ENCODE measurements at places on chromosomes 11 and 22. TPM values are rescaled to one million over a fixed set of nuclear protein-coding genes. Genes with fewer than 3 reads are reported as not detected.

TMPRSS13 gene
- total RNA-seq = 1.5 TPM

AGBL2 gene
- total RNA-seq = 2.7 TPM

OR52A1 gene
- not detected for total RNA-seq

GRCh38 chr11:110046775-110047380 lies 46.3 kb upstream of the ZC3H12C start:
- H3K27me3 ChIP-seq = no peaks in the 10 kb centered on the region
- H3K4me1 ChIP-seq = no peaks in the 10 kb centered on the region
- no peak overlapping the region for H3K4me3 ChIP-seq
- H3K27ac ChIP-seq = no peak overlapping the region
- H3K36me3 ChIP-seq = no peaks in the 10 kb centered on the region

- no peaks in the 10 kb centered on the region for H3K4me1 ChIP-seq
- no peak for DNase-seq
- no peak overlapping the region for H3K27ac ChIP-seq
- H3K4me3 ChIP-seq = no peak overlapping the region
- no peaks in the 10 kb centered on the region for H3K27me3 ChIP-seq
Observed at GRCh38 chr11:93718057-93718563, 23.2 kb downstream of the TAF1D start.

Measured in thymus (tissue), 14 donors.